Psoas muscle (tissue), 8 donors: ENCODE measurements at places on chromosomes 11 and 22. TPM values are rescaled to one million over a fixed set of nuclear protein-coding genes. Genes with fewer than 3 reads are reported as not detected.

ACCS gene
- 4.0 TPM for total RNA-seq

DNA sequence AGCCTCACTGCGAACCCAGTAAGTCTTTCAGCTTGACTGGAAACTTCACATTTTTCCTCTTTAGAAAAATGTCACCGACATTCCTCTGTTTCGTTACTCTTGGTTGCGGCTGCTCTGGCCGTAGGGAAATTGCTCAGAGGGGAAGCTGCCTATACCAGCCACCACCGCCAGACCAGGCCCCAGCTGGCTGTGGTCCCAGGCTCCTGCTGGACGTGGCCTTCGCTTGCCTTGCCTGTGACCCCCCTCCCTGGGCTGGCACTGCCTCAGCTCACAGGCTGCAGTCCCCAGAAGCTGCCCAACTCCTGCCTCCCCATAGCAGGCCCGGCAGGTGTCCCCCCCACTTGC lies 197.8 kb downstream of the MN1 start:
- no peak for DNase-seq

DNA sequence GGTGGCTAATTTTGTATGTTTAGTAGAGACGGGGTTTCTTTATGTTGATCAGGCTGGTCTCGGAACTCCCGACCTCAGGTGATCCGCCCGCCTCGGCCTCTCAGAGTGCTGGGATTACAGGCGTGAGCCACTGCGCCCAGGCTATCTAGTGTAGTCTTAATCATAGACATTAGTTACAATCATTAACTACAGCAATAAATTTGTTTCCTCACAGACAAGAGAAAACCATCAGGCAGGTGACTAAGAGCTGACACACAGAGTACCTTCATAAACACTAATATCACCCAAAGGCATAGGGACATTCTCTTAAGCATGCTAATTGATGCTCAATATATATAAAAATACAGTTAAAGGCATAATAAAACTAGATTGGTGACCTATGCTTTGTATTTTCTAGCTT lies 19.4 kb downstream of the SDHD start:
- DNase-seq, result no peak

DNA sequence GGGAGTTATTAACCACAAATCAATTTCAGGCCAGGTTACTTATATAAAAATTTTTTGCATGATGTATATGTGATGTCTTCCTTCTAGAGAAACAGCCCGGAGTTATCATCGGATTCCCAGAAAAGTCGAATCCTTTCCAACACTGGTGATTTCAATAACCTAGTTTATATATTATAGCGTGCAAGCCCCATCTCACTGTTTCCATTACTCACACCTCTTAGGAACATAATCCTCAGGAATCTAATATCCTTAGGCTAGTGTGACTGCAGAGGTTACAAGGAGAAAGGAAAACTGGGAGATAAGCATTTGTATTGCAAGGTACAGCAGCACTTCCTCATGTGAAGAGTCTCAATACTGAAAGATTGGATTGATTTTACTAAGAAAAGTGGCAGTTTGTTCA lies 20.3 kb downstream of the ARHGAP20 start:
- DNase-seq, result no peak

DNA sequence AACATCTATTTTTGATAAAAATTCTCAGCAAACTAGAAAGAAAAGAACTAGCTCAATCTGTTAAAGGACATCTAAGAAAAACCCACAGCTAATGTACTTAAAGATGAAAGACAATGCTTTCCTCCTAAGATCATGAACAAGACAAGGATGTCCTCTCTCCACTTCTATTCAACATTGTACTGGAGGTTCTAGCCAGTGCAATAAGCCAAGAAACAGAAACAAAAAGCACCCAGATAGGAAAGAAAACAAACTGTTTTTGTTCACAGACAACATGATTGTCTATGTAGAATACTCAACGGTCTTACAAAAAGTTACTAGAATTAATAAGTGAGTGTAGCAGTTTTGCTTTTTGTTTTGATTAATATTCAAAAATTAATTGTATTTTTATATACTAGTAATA lies 7.8 kb downstream of the CD3D start:
- DNase-seq, result no peak

GRCh38 chr11:35912883-35913624 lies 30.8 kb upstream of the LDLRAD3 start:
- no peak for DNase-seq

GAB4 gene
- total RNA-seq, result not detected

GRCh38 chr11:123250892-123251656 lies 56.0 kb upstream of the CLMP start:
- no peak for DNase-seq

GRCh38 chr11:119469506-119469905 lies 46.5 kb upstream of the THY1 start:
- no peak for DNase-seq

DNA sequence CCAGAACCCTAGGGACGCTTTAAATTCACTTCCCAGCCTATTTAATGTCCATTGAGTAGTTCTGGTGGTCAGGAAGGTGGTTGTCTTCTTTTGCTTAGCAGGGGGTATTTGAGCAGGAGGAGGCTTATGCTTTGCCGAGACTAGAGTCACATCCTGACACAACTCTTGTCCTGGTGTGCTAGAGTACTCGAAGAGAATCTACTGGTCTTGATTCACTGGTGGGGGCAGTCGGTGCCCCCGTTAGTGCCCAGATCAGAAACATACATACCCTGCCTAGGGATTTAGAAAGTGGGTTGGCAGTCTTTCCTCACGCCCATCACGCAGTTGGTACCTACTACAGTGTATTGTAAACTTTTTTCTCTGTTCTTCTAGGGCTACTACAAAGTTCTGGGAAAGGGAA lies 2.7 kb downstream of the RPL27A start:
- no peak for DNase-seq

MDK gene
- 3.4 TPM for total RNA-seq

GRCh38 chr22:29994027-29994715 lies 86.1 kb upstream of the HORMAD2 start:
- DNase-seq, result no peak

DNA sequence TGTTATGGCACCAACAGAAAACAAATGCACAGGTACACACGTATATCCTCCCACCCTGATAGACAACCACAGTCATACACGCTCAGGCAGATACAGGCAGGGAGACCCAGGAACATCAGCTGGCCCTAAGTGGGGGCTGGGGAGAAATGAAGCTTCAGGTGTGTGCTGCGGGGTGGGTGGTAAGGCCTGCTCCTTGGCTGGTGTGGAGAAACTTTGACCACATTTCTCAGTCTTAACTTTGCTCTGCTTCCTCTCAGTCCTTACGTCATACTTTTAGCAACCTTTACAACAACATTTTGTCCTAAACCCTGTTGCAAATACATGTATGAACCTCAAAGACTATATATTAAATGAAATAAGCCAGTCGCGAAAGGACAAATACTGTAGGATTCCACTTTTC lies 6.7 kb upstream of the ANAPC15 start:
- no peak for DNase-seq

DNA sequence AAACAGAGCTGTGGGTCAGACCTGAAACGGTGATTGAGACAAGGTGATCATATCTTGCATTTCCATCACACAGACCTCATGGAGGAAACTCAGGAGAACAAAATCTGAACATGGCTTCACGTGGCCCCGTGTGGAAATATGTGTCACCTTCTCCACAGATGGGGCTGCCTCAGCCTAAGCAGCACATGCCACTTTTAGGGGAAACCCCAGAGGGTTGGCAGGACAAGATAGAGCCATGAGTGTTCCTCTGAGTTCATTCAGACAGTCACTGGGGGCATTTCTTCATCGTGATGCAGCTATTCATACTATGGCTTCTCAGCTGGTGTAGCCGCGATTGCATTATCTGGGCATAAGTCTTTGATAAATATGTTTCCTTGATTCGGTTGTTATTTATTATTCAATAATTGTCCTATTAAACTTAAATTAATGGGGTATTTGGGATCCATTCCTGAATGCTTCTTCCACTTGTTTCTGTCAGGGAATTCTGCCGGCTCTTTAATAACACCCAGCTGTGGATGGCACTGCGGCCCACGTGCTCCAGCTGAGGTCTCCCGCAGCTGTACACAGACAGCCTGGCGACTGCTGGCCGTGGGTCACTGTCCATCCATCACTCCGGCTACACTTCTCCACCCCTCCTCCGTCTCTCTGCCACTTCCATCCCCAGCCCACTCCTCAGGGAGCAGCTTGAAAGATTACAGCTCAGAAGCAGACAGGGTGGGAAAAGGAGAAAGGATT lies 485.1 kb downstream of the OPCML start:
- DNase-seq, result no peak

OR5P2 gene
- total RNA-seq, result not detected

GRCh38 chr11:60844045-60844869 lies 2.3 kb downstream of the CCDC86 start:
- DNase-seq, result no peak

- no peak for DNase-seq
These were observed 22.9 kb downstream of the TRIM22 start for GRCh38 chr11:5712507-5712906.

DNA sequence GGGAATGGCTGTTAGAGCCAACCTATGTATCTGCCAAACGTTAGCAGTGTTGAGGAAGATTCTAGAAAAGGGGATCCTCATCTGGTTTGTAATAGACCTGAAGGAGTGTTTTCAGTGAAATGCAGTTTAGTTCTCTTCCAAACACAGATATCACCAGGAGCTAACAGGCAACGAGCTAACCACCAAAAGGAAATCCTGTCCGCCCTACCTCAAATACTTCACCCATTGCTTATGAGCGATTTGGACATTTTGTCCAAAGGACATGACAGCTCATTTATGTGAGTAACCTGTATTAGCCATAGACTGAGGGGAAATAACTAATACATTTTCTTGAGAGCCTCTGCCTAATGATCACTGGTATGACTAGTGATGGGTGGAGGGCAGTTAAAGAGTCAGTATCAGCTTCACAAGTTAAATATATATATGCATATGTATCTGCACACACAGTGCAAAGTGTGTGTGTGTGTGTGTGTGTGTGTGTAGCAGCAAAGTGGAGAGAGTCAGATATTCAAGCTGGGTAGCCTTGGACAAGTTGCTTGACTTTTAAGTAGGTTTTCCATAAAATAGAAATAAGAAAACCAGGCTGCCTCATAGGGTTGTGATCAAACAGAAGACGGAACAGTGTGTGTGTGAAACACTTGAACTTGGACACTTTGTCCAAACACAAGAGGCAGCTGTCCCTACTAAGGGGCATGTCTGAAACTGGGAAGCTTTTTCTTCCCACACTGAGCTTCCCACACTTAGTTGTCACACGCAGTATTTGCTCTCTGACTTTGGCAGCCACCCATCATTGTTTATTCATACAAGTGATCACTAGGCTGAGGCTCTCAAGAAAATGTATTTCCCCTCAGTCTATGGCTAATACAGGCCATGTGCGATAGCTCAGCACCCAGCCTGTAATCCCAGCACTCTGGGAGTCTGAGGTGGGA lies 940 bp upstream of the C11orf91 start:
- DNase-seq, result no peak

DNA sequence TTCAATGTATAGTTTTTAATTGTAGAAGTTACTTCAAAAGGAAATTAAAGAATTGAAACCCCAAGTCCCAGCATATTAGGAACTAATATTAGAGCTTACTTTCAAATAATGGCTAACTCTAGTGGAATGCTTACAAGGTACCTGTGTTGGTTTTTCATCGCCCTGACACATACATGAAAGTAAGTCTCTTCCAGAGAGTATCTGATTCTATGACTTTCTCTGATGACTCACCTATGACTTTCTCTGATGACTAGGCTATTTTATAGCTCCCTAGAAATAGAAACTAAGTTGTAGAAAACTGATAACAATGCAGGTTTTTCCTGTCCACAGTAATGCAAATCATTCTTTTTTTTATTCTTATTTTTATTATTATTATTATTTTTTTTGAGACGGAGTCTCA lies 33.6 kb upstream of the MMP7 start:
- DNase-seq, result no peak

GRCh38 chr11:56898856-56899255 lies 89.9 kb upstream of the OR5AK2 start:
- no peak for DNase-seq

OR51I1 gene
- total RNA-seq, result not detected

NCF4 gene
- 3.2 TPM for total RNA-seq

LRP4 gene
- total RNA-seq, result 17.1 TPM

- DNase-seq, result no peak
These were observed 31.7 kb downstream of the NEAT1 start for GRCh38 chr11:65454311-65454695.

NPAS4 gene
- not detected for total RNA-seq

DNA sequence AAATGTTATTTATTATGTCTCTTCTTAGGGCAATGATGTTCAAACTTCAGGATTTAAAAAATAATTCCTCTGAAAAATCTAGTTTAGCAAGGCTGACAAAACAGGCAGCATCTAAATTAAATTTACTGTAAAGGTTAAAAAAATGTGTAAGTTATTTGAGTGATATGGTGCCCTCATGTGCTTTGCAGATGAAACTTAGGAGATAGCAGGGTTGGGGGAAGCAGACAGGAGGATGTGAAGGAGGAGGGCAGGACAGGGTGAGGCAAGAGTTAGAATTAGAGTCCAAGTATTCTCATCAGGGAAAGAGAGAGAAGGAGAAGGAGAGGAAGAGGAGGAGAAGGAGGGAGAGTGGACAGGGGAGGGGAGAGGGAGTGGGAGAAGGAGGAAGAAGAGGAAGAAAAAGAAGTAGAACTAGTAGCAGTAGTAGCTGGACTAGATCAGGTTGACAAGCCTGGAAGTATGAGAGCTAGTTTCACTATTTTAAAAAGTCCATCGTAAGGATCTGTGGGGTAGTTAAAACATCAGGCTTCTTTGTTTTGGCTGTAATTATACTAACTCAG lies 141.2 kb upstream of the SESN3 start:
- no peak for DNase-seq

OR8D1 gene
- not detected for total RNA-seq

DNA sequence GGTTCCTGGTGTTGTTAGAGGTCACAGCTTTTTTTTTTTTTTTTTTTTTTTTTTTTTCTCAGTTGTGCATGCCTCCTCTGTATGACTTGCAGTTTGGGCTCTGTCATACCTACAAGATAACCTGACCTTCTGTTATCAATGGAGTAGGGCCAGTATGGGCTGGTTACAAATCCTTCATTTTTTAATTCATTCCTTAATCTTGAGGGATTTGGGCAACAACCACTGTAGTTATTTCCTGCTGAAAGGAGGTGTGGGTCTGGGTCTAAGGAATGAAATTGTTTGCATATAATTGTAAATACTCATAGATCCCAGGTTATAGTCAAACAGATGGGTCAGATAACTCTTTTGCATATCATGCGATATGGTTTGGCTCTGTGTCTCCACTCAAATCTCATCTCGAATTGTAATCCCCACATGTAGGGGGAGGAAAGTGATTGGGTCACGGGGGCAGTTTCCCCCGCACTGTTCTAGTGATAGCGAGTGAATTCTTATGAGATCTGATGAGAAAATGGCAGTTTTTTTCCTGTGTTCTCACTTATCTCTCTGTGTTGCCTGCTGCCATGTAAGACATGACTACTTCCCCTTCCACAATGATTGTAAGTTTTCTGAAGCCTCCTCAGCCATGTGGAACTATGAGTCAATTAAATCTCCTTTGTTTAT lies 14.1 kb upstream of the GLYAT start:
- DNase-seq, result no peak

CLDN5 gene
- total RNA-seq, result 28.6 TPM
